ENCODE measurements at places on chromosomes 16 and 17.
A peak's percentile ranks its signal among the peaks of the same experiment; 100 is the strongest.

- peaks cover 2% of the 10 kb centered on the region for H3K36me3 ChIP-seq
- DNase-seq = no peak
- H3K27me3 ChIP-seq = peaks cover 23% of the 10 kb centered on the region
- H3K4me1 ChIP-seq = peaks cover 6% of the 10 kb centered on the region
These were observed 94.1 kb upstream of the XYLT1 start for GRCh38 chr16:17564856-17565255.

DNA sequence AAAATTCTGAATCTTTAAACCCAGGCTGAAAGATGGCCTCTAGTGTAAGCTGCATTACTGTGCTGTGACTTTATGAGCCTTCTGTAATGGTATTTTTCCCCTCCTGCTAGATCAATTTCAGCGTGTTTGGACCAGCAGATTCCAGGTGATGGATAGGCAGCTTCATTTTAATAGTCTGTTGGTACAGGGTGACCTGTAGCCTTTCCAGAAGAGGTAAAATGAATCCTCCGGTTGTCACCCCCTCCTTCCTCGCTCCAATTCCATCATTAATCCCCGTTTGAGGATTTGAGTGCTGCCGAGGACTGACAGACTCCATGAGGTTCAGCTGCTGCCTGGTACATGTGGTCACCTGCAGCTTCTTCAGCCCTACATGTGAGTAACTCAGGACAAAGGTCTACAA is 48.9 kb downstream of the MYH3 start:
- no peak overlapping the region for H3K27ac ChIP-seq
- no peaks in the 10 kb centered on the region for H3K4me1 ChIP-seq
- H3K36me3 ChIP-seq = no peaks in the 10 kb centered on the region
- H3K27me3 ChIP-seq = peaks cover 7% of the 10 kb centered on the region
- no peak overlapping the region for H3K4me3 ChIP-seq

DNA sequence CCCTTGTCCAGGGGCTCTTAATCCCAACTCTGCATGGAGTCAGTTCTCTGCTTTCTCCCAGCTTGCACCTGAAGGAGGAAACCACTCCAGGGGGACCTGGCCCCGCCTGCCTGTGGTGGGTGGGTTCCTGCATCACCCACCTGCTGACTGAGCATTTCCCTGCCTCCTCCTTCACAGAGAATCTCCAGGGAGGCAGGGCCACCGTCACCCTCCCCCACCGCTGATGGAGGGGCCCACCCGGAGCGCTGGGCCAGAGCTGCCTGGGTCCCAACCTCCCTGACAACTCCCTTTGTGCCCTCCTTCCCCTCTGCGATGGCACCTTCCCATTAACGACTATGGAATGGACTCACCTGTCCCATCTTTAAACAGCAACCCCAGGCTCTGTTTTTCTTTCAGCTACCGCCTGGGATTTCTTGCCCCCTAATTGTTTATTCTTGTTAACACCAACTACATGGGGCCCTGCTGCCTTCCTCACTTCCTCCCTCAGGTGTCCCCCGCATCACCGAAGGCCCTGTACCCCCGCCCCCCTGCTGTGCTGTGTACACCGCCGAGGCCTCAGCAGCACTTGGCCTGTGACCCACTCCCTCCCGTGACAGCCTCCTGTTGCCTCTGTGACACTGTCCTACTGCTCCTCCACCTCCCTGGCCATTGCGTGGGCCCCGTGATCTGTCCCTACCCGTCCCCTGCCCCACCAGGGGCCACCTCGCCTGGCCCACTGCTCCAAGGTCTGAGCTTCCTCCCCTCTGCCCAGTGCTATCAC is 842 bp upstream of the TEDC2 start:
- no peak overlapping the region for H3K27ac ChIP-seq
- DNase-seq = no peak
- H3K4me1 ChIP-seq = peaks cover 4% of the 10 kb centered on the region

DNA sequence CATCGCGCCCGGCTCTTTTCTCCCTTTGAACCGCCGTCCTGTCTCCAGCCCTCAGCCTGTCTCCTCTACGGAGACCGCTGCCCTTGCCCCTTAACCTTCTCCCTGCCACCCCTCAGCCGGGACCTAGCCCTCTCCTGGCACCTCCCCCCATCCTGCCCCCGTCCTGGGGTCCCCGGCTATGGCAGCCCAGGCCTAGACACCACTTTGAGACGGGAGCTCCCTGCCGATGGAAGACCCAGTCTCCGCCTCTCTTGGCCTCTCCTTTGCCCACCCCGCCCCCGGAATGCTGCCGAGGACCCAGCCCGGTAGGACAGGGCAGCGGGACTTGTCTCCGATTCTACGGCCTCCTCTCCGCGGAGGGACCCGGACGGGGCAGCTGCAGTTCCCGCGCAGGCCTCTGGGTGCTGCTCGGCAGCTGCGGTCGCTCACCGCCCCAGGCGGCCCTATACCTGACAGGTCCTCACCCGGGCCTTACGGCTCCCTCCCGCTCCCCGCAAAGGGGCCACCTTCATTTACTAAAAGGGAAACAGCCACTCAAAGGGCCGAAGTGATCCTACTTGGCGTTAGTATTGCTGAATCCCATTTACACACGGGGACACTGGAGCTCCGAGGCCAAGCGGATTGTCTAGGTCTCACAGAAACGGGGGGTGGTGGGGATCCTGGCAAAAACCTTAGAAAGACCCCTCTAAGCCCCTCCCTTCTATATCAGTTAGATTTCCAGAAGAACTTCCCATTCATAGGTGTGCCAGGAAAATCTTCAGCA is 32.6 kb upstream of the TAC4 start:
- H3K27ac ChIP-seq = no peak overlapping the region
- DNase-seq = peak; percentile 66
- H3K4me3 ChIP-seq = peak overlapping the region; percentile 12
- H3K4me1 ChIP-seq = peaks cover 4% of the 10 kb centered on the region
- H3K27me3 ChIP-seq = peaks cover 17% of the 10 kb centered on the region

DNA sequence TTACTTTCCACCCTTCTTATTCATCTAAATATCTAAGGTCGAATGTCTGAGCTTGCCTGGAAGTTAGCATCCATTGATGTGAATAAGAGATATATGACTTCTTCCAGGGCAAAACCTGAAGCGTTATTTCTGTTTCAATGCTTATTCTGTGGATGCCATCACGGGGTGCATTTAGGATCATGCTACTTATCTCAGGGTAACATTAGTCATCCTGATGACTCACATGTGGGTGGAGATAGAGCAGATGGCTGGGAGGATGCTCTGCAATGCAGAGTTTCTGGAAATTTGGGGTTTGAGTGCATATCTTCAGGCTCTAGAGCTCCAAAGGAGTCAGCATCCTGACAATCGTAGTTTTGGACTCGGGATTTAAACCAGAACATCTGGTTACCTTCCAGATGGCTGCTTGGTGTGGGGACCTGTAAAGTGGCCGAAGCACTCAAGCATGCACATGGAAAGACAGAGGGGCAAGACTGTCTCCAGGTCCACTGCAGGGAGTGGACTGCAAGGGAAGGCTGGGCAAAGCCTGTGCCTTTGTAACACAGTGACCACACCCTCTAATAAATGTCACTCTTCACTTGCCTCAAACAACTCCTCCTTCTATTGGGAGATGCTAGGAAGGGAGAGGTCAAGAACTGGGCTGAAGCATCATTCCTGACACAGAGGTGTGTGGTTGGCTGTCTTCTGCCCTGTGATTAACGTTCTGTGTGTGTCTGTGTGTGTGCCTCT is 175.2 kb upstream of the SALL1 start:
- H3K4me1 ChIP-seq = no peaks in the 10 kb centered on the region
- H3K27me3 ChIP-seq = no peaks in the 10 kb centered on the region
- no peak for DNase-seq
- no peak overlapping the region for H3K4me3 ChIP-seq
- no peaks in the 10 kb centered on the region for H3K36me3 ChIP-seq
- H3K27ac ChIP-seq = no peak overlapping the region

DNA sequence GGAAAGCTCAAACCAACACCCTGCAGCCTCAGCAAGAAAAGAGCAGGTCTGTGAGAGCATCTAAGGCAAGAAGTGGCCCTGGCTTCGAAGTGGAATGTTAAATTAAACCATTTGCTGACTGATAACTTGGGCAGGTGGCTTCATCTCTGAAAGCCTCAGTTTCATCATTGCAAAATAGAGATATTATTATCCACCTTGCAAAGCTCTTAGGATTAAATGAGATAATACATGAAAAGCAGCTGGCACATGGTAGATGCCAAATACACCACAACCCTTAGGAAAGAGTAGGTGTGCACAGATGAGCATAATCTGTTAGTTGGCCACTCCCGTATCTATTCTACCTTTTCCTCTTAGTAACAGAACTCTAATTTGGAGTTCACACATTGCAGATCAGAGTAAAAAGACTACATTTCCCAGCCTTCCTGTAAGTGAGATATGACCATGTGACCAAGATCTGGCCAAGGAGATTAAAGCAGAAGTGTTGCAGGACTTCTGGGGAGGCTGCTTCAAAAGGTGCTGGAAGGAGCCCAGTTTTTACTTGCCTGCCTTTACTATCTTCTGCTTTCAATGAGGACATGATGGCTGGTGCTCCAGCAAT is 288.7 kb downstream of the SOX9 start:
- no peak overlapping the region for H3K4me3 ChIP-seq
- H3K4me1 ChIP-seq = peaks cover 10% of the 10 kb centered on the region
- no peak overlapping the region for H3K27ac ChIP-seq
- H3K27me3 ChIP-seq = no peaks in the 10 kb centered on the region
- no peaks in the 10 kb centered on the region for H3K36me3 ChIP-seq

- no peak for DNase-seq
- no peak overlapping the region for H3K27ac ChIP-seq
- peaks cover 5% of the 10 kb centered on the region for H3K4me1 ChIP-seq
- H3K27me3 ChIP-seq = peaks cover 7% of the 10 kb centered on the region
- no peak overlapping the region for H3K4me3 ChIP-seq
These were observed 8.2 kb upstream of the KCNH6 start for GRCh38 chr17:63514974-63515373.

DNA sequence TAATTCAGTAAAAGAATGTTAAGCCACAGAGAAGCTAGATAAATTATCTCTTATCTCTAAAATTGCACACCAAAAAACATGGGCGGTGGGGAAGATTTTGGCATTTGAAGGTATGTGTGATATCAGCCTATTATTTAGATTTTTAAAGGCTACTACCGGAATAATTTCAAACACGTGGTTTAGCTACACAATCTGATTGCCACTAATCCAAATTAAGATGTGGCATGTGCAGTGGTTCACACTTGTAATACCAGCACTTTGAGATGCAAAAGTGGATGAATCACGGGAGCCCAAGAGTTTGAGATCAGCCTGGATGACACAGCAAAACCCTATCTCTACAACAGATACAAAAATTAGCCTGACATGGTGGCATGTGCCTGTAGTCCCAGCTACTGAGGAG is 584.5 kb downstream of the HS3ST4 start:
- DNase-seq = no peak
- H3K4me1 ChIP-seq = no peaks in the 10 kb centered on the region
- H3K27me3 ChIP-seq = peaks cover 1% of the 10 kb centered on the region
- no peaks in the 10 kb centered on the region for H3K36me3 ChIP-seq
- H3K27ac ChIP-seq = no peak overlapping the region

DNA sequence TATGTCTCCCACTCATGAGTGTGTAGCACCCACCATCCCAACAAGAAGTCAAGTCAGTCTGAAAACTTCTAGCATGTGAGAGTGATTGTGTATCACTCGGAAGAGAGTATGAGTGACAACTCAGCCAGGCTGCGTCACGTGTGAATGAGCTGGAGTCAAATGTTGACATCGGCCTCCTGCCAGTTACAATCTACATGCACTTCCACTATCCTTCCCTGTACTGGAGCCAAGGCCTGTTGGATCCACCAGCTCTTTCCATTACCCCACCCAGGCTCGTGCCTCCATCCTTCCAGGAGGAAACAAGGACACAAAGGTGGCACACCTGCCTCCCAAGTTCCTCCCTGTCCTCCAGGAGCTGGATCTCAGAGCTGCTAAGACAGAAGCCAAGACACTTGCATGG is 64.5 kb downstream of the ASIC2 start:
- peaks cover 6% of the 10 kb centered on the region for H3K27me3 ChIP-seq
- no peaks in the 10 kb centered on the region for H3K36me3 ChIP-seq
- no peak for DNase-seq
- H3K27ac ChIP-seq = no peak overlapping the region

DNA sequence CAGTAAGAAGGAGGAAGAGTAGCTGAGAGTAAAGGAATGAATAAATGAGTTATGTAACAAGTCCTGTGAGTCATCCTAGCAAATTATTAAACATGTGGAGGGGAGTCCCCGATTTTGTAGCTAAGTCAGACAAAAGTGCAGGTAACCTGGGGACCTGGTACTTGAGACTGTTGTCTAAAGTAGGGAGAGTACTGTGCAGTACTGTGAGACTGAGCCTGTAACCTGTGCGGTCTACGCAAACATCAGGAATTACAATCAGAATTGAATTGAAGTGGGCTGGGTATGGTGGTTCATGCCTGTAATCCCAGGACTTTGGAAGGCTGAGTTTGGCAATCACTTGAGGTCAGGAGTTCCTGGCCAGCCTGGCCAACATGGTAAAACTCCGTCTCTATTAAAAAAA is 35.7 kb downstream of the IKZF3 start:
- H3K4me1 ChIP-seq = peaks cover 26% of the 10 kb centered on the region
- H3K36me3 ChIP-seq = peaks cover 71% of the 10 kb centered on the region
- no peaks in the 10 kb centered on the region for H3K27me3 ChIP-seq

DNA sequence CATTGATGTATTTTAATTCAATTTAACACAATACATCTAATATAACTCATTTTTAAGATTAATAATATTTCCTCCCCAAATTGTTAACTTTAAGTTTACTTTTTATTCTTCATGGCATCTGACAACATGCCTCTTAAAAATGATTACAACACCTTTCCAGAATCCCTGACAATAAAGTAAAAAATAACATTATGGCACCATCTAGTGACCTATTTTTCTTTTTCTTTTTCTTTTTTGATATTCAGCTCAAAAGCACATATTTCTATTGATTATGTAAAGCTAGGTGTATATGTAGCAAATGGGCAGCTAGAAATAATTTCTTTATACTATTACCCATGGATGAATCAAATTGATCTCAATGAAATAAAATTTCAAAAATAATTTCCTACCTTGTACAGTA is 834.3 kb upstream of the CDH8 start:
- H3K36me3 ChIP-seq = no peaks in the 10 kb centered on the region
- DNase-seq = no peak
- no peaks in the 10 kb centered on the region for H3K4me1 ChIP-seq
- no peaks in the 10 kb centered on the region for H3K27me3 ChIP-seq

DNA sequence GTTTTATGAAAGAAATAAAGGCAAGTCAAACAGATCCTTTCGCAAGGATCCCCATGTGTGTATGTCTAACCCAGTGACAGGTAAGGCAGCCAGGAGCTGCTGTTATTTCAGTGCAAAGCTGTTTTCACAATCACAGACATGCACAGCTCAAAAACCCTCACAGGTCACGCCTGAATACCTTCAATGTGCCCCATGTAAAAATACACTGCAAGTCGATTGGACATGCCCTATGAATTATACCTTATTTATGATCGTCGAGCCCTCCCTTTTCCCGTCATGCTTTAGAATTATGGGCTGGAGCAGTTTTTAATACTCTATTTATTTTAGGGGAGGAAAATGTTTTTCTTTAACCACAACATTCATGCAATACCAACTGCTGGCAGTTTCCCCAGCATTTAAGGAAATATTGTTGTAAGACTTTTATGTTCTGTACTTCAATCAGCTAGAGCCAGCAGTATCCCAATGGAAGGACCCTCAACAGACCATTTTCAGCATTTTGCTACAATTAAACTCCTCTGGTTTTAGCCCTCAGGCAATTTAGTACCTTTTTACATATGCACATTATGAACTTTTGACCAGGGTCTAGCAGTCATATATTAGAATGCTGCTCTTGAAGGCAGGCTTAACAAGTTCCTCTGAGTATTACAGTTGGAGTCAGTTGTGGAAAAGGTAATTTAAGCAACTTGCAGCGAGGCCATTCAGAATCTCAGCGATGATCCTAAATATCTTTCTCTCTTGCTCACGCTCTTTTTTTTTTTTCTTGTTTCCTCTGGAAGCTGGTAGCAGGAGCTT is 362.2 kb downstream of the WWOX start:
- no peak overlapping the region for H3K4me3 ChIP-seq
- H3K4me1 ChIP-seq = peaks cover 2% of the 10 kb centered on the region
- DNase-seq = no peak

Measured in memory B cell (primary cell).